GM12891 (cell line): ENCODE measurements at places on chromosomes 6 and 20.

DNA sequence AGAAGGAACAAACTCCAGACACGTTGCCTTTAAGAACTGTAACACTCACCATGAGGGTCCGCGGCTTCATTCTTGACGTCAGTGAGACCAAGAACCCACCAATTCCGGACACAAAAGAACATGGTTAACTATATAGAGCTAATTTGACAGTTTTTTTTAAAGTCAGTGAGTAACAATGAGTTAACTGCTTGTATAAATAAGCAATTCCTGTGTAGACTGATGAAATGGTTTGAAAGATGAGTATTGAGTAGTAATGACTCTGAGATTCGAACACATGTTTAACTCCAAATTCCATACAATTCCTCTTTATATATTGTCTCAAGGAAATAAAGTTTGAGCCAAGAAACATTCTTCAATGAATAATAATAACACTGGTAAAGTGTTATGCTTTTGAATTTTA, 478.0 kb downstream of the MMUT start:
- no peak for DNase-seq

DNA sequence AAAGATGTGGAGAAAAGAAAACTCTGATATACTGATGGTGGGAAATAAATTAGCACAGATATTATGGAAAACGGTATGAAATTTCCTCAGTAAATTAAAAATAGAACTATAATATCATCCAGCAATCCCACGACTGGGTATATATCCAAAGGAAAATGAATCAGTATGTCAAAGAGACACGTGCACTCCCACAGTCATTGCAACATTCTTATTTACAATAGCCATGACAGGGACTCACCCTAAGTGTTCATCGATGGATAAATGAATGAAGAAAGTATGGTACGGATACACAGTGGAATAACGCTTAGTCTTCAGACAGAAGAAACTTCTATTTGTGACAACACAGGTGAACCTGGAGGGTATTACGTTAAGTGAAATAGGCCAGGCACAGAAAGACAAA, 5.7 kb upstream of the ADTRP start:
- DNase-seq, result no peak

GRCh38 chr20:843912-844311, 10.4 kb downstream of the FAM110A start:
- no peak for DNase-seq

DNA sequence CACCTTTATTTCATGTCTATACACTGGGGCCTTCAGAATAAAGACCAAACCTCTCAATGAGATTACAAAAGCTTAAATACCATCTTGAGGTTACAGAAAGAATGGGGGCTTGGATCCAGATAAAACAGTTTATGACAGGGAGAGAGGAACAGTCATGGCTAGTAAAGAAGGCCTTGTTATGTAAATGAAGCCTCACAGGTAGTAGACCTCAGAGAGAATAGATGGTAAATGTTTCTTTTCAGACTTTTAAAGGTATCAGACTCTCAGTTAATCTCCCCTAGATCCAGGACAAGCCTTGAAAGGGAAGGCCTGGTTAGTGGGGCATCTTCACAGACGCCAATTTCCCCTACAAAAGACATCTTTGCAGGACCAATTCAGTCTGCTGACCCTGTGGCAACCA, 1325.6 kb downstream of the HACE1 start:
- DNase-seq, result no peak

DNA sequence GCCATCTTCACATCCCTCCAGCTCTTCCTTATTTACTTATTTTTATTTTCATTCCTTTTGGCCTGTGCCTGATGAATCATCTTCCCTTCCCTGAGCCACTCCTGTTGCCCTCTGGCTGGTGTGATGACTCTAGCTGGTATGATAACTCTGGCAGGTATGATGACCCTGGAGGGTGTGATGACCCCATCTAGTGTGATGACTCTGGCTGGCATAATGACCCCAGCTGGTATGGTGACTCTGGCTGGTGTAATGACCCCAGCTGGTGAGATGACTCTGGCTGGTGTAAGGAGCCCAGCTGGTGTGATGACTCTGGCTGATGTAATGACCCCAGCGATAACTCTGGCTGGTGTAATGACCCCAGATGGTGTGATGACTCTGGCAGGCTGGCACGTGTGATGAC, 426.8 kb downstream of the QKI start:
- DNase-seq, result no peak

GRCh38 chr6:133170602-133171001, 70.6 kb upstream of the EYA4 start:
- DNase-seq, result no peak

DNA sequence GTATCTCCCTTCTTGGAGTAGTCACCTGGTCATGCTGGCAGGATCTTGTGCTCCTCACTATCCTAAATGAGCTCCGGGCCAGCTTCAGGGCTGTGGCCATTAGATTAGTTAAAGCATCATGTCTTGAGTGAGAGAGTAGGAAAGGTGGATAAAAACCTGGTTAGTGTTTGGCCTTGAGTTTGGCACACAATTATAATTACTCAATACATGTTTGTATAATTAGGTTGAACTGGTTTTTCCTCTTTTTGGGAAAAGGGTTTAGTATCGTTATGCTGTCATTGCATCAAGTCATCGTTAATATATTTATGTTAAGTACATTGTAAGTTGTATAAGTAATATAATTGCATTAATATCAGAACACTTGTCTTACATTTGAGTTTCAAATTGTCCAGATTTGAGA, 126.3 kb downstream of the CDKAL1 start:
- no peak for DNase-seq

DNA sequence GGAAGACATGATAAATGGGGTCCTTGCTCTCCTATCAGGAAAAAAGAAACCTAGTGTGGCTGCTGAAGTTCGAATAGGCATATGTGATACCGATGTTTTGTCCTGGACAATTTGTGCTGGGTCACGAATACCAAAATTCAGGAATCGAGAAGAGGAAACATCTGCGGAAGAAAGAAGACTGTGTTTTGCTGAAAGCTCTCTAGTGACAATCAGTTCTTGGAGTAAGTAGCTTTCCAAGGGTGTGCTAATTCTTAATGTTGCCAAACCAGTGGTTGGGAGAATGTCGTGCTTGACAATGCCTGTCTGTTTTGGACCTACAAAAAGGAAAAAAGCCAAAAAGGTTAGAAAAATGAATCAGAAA, 956.1 kb downstream of the PHF3 start:
- DNase-seq, result no peak

GRCh38 chr20:25324412-25324811, 66.2 kb downstream of the ABHD12 start:
- DNase-seq, result no peak

DNA sequence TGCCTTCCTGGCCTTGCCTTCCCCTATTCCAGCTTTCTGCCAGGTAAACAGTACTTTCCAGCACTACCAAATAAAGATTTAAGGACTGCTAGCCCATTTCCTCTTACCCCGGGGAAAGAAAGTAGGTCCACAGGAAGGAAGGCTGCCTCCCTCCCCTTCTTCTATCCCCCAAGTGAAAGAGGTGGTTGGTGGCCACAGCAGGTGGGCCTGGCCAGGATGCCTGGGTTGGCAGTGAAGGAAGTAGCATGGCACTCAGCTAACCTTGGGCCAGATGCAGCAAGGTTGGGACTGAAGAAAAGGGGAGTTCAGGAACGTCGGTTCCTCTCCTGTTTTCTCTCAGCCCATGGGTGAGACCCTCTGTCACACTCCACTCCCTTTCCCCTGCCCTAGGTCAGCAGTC, 8.9 kb downstream of the NFKBIL1 start:
- DNase-seq, result no peak

DNA sequence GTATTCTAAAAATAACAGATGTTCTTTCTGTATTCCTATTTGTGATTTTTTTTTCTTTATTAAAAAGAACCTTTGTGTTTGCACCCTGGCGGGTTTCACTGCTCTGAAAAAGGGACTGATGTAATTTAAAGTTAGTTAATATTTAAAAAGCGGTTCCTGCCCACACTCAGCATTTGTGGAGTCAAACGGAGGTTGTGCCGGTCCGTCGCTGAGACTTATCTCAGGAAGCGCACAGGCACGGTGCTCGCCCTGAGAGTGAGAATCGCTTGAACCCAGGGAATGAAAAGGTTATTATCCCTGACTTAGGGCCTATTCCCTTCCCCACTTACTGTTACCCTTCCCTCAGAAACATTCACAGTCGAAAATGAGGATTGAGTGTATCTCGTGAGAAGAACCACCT, 366.7 kb downstream of the THBS2 start:
- no peak for DNase-seq

DNA sequence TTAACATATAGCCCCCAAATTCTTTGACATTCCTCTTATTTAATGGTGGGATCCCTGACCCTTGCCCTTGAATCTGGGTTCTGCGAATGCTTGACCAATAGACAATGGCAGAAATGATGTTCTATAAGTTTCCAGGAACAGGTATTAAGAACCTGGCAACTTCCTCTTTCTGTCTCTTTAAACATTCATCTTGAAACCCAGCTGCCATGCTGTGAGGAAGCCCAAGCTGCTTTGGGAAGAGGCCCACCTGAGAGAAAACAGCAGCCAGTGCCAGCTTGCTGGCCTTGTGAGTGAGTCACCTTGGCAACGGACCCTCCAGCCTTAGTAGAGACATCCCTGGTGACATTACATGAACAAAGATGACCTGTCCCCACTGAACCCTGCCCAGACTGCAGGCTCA, 45.2 kb upstream of the RALY start:
- no peak for DNase-seq
